ENCODE measurements at places on chromosomes 2 and 18.

DNA sequence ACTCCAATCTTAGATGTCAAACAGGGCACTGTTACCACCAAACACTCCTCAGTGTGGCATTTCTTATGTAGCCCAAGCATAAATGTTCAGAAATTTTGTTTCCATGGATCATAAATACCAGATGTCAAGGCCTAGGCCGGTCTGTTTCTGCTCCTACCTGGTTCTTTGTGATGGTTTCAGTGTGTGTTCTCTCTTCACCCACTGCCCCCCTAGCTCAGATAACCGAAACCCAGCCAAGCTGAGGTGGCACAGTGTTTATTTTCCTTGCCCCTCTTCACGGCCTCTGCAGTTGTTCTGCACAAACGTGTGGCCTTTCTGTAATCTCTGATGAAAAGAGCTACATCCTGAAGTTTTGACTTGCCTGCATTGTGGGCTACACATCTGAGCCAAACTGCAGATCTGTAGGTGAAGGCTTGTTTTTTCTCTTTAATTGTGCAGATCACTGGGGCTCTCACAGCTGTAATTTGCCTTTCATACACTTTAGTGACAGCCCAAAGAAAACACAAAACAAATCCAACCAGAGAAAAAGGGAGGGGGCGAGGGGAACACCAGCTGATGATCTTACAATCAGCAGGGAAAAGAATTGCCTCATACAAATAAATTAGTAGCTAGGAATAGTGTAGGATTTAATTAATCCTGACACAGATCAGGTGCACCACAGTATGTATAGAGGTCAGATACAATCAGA lies 99.1 kb downstream of the NRP2 start:
- DNase-seq = no peak

GRCh38 chr2:196500686-196501431 lies 138.7 kb upstream of the CCDC150 start:
- DNase-seq = no peak

GRCh38 chr2:126776692-126777619 lies 121.0 kb downstream of the GYPC start:
- DNase-seq = peak; percentile 43

- DNase-seq = peak; percentile 73
These were observed 266.5 kb downstream of the HRH4 start for GRCh38 chr18:24726727-24727492.

DNA sequence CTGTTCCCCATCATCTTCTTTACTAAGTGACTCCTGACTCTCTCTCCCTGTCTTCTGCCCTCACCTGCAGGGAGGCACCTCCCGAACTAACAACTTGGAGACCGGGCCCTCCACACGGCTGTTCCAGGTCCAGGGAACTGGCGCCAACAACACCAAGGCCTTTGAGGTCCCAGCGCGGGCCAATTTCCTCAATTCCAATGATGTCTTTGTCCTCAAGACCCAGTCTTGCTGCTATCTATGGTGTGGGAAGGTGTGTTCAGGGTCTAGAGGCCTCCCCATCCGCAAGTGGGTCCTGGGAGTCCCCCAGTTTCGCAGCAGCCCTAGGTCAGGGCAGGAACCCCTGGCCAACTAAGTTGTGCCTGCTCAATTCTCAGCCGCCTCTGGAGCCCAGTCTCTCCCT lies 15.5 kb downstream of the VIL1 start:
- DNase-seq = no peak

GRCh38 chr2:65204461-65205210 lies 23.0 kb upstream of the ACTR2 start:
- no peak for DNase-seq

GRCh38 chr2:38251940-38252339 lies 125.1 kb downstream of the ATL2 start:
- no peak for DNase-seq

- no peak for DNase-seq
These were observed 551.4 kb downstream of the NRXN1 start for GRCh38 chr2:50480507-50480906.

DNA sequence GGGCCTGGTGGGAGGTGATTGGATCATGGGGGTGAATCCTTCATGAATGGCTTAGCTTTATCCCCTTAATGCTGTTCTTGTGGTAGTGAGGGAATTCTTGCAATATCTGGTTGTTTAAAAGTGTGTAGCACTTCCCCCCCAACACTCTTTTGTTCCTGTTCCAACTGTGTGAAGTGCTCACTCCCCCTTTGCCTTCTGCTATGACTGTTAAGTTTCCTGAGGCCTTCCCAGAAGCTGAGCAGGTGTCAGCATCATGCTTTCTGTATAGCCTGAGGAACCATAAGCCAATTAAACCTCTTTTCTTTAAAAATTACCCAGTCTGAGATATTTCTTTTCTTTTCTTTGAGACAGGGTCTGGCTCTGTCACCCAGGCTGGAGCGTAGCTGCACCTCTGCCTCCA lies 139.4 kb downstream of the RNF152 start:
- DNase-seq = no peak

- DNase-seq = peak; percentile 64
These were observed 37.2 kb upstream of the CFAP36 start for GRCh38 chr2:55482186-55482884.

GRCh38 chr2:207825045-207825954 lies 55.6 kb upstream of the FZD5 start:
- DNase-seq = no peak

GRCh38 chr18:11665146-11665545 lies 23.9 kb upstream of the GNAL start:
- no peak for DNase-seq

DNA sequence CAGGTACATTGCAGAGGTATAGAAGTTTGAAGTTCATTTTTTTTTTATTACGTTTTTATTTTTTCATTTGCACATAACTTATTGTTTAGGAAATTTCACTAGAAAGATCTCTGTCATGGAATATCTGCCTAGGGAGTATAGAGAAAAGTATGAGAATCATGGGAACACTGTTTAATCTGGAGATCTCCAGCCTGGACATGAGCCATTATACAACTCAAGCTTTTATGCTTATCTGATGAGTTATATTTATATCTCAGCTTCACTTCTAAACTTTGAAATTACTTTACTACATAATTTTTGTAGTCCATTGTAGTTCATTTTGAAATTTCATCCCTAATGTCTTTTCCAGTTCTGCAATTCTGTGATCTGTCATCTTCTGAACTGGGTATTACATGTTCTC lies 515.6 kb downstream of the ERBB4 start:
- DNase-seq = no peak

- no peak for DNase-seq
These were observed 907 bp downstream of the FHL2 start for GRCh38 chr2:105397953-105398335.

- no peak for DNase-seq
These were observed 420.0 kb upstream of the MYT1L start for GRCh38 chr2:2750867-2751714.

DNA sequence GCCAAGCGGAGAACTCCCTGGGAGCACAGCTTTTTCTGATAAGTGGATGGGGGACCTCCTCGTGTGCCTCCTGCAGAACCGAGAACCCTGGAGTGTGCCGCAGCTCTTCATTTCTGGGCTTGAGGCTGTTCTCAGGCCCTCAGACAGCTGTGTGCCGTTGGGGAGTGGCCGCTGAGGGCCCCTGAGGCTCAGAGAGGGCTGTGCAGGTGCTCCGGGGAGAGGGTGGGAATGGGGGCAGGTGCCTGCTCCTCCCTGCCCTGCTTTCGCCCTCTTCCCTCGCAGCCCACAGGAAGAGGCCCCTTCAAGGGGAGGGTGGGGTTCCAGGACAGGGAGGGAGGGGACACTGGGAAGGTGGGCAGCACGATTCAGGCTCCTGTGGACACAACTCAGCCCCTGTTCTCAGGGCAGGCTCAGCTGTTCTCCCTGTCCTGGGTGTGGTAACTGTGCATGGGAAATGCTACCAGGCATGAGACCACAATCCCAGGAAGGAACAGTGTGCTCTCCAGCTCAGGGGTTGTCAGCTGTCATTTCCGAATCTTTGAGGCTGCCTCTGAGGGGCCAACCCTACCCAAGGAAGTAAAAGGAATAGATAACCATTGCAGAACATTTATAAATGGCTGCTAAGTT lies 11.3 kb downstream of the LCT start:
- no peak for DNase-seq

GRCh38 chr2:73992036-73992435 lies 7.3 kb downstream of the TET3 start:
- DNase-seq = no peak

GRCh38 chr2:153072077-153072476 lies 353.7 kb downstream of the ARL6IP6 start:
- no peak for DNase-seq

DNA sequence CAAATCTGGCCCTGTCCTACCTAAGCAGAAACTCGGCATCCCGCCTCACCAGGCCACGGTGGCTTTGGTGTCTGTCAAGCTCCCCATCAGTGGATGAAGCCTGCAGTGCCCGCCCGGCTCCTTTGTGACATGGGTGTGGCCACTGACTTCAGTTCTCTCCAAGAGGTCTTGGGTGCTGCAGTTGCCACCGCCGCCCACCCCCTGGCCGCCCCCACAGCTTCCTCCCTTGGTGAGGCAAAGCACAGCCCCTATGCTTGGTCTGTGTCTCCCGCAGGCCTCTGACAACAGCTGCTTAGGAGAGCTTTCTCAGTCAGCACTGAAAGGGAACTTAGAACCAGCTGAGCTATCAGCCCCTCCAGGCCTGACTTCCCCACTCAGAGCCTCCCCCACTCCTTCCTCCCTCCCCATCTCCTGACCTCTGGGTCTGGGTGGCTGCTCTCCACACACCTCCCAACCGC lies 22.9 kb upstream of the GPR55 start:
- no peak for DNase-seq

- DNase-seq = no peak
These were observed 34.1 kb upstream of the SLC39A10 start for GRCh38 chr2:195622966-195623365.

DNA sequence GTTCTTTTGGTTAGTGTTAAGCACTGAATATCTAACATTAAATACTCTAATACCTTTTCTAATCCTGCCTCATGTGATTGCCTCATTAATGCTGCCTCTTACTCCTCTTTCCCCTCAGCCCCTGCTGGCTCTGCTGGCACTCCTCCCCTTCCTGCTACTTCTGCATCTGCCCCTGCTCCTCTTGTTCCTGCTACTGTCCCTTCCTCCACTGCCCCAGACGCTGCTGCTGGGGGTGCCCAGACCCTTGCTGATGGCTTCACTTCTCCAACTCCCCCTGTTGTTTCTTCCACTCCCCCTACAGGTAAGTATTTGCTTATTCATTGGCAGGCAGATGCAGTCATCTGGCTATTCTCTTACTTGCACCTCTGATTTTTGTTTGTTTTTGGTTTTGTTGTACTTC lies 68.5 kb downstream of the ABI2 start:
- no peak for DNase-seq

DNA sequence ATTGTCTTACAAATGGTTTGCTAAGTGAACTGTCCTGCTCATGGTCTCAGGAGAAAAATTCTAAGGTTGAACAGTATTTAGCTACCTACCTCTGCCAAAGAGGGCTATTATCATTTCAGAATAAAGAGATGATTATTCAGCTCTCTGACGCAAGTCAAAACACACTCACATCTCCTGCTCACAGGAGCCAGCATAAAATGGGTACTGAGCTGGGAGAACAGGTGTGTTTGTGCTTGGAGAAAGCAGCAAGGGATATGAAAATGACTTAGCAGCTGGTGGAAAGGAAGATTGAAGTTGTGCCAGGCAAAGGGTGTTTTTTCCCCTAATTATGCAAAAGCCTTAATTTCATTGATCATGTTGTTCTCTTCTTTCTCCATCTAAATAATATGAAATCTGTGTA lies 47.3 kb upstream of the TANK start:
- no peak for DNase-seq

DNA sequence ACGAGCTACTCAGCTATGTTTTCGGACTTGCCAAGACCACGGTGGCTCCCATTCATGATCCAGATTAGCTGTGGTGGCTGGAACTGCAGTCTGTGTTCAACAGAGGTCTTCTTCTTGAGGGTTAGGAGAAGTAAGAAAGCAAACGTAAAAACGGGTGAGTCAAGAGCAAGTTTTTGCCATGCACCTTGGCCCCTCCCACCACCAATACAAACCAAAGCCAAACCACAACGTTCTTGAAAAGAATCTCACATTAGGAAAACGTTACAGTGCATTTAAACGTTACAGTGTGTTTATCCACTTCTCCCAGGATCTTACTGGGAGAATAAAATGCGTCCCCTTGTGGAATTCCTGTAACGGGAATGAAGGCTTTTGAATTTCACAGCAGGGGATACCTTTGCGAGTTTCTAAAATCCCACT lies 725 bp downstream of the FBXO48 start:
- DNase-seq = no peak

DNA sequence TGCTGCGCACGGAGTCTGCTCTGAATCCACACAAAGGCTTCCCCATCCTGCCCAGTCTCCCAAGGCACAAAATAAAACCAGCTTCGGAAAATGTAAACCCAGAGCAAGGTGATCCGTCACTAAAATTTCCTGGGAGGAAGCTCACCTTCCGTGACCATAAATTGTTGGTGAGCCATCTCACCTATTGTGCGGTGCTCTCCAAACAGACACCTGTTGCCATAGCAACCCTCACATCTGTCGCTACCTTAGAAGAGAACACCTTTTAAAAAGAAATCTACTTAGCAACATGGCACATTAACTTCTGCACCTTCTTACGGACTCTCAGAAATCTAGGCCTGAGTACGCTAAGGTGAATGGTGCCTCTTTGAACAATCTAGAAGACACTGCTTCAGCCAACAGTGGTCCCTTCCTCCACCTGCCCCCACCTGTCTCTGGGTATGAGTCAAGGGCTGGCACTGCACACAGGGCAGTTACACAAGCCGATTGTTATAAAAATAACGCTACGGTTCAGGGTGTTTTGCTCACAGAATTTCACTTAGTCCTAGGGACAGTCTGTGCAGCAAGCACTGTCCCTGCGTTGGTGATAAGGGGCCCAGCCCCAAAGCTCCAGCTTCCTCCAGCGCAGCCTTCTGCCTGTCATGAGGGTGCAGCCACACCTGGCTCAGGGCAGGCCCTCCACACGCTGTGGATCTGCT lies 114.9 kb upstream of the ID2 start:
- no peak for DNase-seq

- no peak for DNase-seq
These were observed 390.2 kb upstream of the NXPH2 start for GRCh38 chr2:139170406-139170805.
